H1 (cell line): ENCODE measurements at places on chromosomes 2 and 18.

GRCh38 chr2:72150157-72150860 is 2.6 kb upstream of the CYP26B1 start:
- no peaks in the 10 kb centered on the region for H3K36me3 ChIP-seq
- peak overlapping the region; percentile 49 for H3K4me3 ChIP-seq
- no peak overlapping the region for H3K27ac ChIP-seq
- H3K27me3 ChIP-seq, result peaks cover 62% of the 10 kb centered on the region
- H3K4me1 ChIP-seq, result peaks cover 7% of the 10 kb centered on the region
- DNase-seq, result peak; percentile 95

DNA sequence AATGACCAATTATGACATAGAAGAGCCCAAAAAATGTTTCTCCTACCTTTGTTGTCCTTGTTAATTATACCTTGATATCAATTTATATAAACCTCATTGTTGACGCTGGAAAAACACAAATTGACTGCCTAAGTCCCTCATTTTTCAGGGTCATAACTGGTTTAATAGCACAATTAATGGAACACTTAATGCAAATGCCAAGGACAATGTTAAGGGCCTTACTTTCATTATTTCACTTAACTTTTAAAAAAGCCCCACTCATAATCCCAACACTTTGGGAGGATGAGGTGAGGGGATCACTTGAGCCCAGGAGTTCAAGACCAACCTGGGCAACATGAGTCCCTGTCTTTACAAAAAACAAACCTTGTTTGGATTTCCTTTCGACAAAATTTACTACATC is 3.5 kb upstream of the STPG4 start:
- H3K4me3 ChIP-seq, result no peak overlapping the region
- H3K27ac ChIP-seq, result no peak overlapping the region
- no peaks in the 10 kb centered on the region for H3K27me3 ChIP-seq
- H3K36me3 ChIP-seq, result peaks cover 48% of the 10 kb centered on the region

DNA sequence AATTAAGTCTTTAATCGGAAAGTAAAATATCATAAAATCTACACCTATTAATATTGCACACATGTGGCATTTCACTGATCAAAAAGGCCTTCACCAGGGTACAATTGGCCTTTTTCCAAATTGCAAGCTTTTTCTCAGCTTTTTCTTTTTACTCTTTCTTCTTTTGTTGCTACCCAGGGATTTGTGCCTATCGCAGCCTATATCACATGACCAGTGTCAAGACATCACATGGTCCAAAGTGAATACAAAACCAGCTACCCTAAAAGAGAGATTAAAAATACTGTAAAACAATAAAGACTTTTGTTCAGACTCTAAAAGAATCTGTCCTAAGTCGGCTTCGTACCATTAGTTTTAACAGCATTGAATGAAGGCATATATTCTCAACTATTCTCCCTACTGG is 15.0 kb upstream of the OTX1 start:
- H3K4me1 ChIP-seq, result no peaks in the 10 kb centered on the region
- H3K36me3 ChIP-seq, result no peaks in the 10 kb centered on the region
- no peak overlapping the region for H3K4me3 ChIP-seq
- no peak overlapping the region for H3K27ac ChIP-seq
- no peaks in the 10 kb centered on the region for H3K27me3 ChIP-seq
- DNase-seq, result no peak

GRCh38 chr2:39246382-39246980 is 2.7 kb upstream of the CDKL4 start:
- no peaks in the 10 kb centered on the region for H3K27me3 ChIP-seq
- H3K4me1 ChIP-seq, result no peaks in the 10 kb centered on the region
- H3K4me3 ChIP-seq, result no peak overlapping the region
- no peak for DNase-seq

DNA sequence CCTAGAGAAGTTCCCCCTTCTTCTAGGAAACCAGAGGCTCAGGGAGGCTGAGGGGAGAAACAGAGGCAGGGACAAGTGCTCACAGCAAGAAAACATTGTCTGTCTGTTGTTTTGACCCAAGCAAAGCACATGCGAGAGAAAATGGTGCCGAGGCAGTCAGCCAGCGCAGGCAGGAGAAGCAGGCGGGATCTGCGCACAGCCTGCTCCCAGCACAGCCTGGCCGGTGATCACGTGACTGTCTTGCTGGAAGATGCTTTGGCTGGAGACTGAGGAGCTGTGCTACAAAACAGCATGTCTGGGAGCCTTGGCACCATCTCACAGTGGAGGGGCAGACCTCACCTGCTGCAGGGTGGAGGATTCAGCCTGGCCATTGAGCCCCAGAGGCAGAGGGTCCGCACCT is 93.7 kb upstream of the MYCN start:
- H3K27ac ChIP-seq, result no peak overlapping the region

- DNase-seq, result no peak
- no peak overlapping the region for H3K27ac ChIP-seq
- H3K4me1 ChIP-seq, result peaks cover 24% of the 10 kb centered on the region
- H3K27me3 ChIP-seq, result no peaks in the 10 kb centered on the region
- no peaks in the 10 kb centered on the region for H3K36me3 ChIP-seq
Observed at GRCh38 chr2:101762451-101763171, 65.1 kb downstream of the MAP4K4 start.

DNA sequence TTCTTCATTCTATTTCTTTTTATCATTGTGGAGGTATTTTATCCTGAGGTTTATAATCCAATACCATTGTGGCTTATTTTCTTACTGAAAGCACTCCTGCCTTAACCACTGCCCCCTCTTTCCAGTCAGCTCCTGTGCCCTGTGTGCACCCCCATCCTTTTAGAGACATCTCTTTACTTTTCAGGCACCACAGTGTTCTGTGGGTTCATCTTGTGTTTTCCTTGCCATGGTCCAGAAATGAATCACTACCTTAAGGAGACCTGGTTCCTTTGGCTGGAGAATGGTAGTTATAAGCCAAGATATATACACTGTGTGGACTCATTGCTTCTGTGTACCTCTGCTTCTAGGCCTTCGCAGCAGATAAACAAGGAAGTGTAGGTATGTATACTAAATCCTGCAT is 278.3 kb downstream of the PTGR3 start:
- DNase-seq, result no peak
- H3K27ac ChIP-seq, result no peak overlapping the region
- no peaks in the 10 kb centered on the region for H3K36me3 ChIP-seq
- no peaks in the 10 kb centered on the region for H3K27me3 ChIP-seq
- no peak overlapping the region for H3K4me3 ChIP-seq

DNA sequence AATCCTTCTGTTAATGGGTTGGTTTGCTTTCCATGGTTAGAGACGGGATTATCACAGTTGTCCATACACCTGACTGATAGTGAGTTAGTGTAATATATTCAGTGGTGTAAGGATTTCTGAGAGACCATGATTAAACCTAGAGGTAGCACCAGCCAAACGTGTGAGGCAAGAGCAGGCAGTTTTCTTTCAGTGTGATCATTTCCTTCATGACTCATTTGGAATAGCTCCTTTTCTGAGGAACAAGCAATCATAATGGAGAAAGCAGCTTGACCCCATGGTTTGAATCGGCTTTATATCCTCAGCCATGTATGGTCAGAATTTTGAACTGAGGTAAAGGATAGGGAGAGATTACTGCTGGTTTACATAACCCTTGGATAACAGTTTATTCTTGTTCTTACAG is 2.9 kb downstream of the MXD1 start:
- no peaks in the 10 kb centered on the region for H3K36me3 ChIP-seq
- no peaks in the 10 kb centered on the region for H3K27me3 ChIP-seq
- H3K4me1 ChIP-seq, result no peaks in the 10 kb centered on the region
- no peak overlapping the region for H3K27ac ChIP-seq
- H3K4me3 ChIP-seq, result no peak overlapping the region
- no peak for DNase-seq

GRCh38 chr18:76684265-76684664 is 138.1 kb upstream of the ZNF236 start:
- H3K27ac ChIP-seq, result no peak overlapping the region
- no peak overlapping the region for H3K4me3 ChIP-seq
- DNase-seq, result no peak
- no peaks in the 10 kb centered on the region for H3K27me3 ChIP-seq
- peaks cover 11% of the 10 kb centered on the region for H3K4me1 ChIP-seq
- no peaks in the 10 kb centered on the region for H3K36me3 ChIP-seq

DNA sequence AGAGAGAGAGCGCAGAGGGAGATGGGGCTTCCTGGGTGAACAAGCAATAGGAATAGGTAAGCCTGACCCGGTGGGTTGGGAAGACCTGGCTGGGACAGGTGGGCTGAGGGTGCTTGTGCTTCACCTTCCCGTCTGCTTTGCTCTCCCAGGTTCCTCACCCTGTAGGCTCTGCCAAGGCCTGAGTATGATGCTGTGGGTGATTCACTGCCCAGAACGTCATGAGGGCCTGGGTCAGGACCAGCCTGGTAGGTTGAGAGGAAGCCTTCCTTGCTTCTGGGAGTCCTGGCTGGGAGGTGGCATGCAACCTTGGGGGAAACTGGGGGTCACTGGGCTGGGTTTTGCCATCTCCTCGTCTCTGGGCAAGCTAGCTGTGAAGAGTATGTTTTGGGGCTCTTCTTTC is 220.2 kb upstream of the APCDD1 start:
- no peak overlapping the region for H3K4me3 ChIP-seq
- H3K27ac ChIP-seq, result no peak overlapping the region
- no peak for DNase-seq
- H3K4me1 ChIP-seq, result no peaks in the 10 kb centered on the region; the same call in 1 of the 2 replicates

DNA sequence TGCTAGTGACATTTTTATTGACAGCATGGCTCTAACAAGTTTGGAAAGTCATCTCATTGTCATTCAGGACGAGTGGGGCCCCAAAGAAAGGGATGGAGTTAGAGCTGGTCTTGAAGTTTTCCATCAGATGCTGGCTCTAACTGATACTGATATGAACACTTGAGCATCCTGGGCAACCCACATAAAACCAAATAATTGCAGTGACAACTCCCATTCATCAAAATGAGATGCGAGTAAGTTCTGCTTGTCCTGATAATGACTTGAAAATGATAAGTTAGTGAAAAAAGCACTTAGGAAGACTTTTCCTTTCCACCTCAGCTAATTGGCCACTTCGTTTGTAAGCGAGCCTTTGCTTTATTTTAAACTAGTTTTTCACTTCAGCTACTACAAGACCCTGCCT is 147.6 kb downstream of the SP3 start:
- DNase-seq, result no peak
- H3K27ac ChIP-seq, result no peak overlapping the region
- no peaks in the 10 kb centered on the region for H3K27me3 ChIP-seq
- H3K36me3 ChIP-seq, result no peaks in the 10 kb centered on the region
- no peaks in the 10 kb centered on the region for H3K4me1 ChIP-seq

DNA sequence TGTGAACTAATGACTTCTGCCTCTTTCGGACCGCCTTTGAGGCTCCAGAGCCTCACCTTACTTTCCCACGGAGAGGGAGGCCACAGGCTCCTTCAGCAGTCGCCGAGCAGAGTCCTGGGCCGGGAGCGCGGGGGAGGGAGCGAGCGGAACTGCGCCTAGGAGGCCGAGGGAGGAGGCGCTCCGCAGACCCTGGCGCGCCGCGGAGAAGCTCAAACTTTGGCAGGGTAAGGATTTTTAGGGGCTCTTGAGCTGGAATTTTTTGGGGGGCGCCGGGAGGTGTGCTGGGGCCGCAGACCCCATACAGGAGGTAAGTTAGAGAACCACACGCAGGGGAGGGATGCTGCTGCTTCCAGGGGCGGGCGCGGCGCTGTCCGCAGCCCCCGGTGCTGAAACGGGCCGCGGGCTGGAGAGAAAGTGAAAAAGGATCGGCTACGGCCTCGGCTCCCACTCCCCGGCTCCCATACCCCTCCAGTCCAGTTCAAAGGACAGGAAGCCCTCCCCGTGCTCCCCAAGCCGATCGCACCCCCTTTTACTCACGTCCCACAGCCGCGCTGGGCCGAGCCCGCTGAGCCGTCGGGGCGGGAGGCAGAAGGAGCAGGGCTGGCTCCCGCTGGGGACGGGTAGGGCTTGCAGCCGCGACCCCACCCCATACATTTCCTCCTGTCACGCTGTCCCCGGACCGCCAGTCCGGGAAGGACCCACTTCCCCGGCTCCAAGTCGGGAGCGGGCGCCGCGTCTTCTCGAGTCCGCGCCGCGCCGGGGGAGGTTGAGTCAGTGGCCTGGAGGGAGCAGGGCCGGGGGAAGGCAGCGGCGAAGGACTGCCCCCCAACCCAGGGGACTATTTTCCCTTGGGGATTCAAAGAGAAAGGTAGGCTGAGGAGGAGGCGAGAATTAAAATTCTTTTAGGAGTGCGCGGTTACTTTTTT is at the start of gene CNGA3:
Gene CNGA3, plus strand, starts transcription at position 146 of the 926 bp plus-strand sequence. CDS start 23,520 bp downstream, outside the sequence.
- H3K4me3 ChIP-seq, result peak within 1 kb of the TSS; percentile 32; the same call in 1 of the 2 replicates
- peak; percentile 85 for DNase-seq
- no peak within 1 kb of the TSS for H3K27ac ChIP-seq

GRCh38 chr2:151908204-151908882 is 80.1 kb upstream of the ARL5A start:
- no peaks in the 10 kb centered on the region; the same call in 1 of the 2 replicates for H3K4me1 ChIP-seq
- H3K4me3 ChIP-seq, result no peak overlapping the region
- no peak for DNase-seq
- no peaks in the 10 kb centered on the region for H3K27me3 ChIP-seq

- H3K27me3 ChIP-seq, result no peaks in the 10 kb centered on the region
- H3K36me3 ChIP-seq, result peaks cover 4% of the 10 kb centered on the region; the same call in 1 of the 2 replicates
- H3K4me1 ChIP-seq, result peaks cover 11% of the 10 kb centered on the region
- H3K4me3 ChIP-seq, result no peak overlapping the region
Observed at GRCh38 chr2:20352581-20353216, 2.1 kb upstream of the PUM2 start.

DNA sequence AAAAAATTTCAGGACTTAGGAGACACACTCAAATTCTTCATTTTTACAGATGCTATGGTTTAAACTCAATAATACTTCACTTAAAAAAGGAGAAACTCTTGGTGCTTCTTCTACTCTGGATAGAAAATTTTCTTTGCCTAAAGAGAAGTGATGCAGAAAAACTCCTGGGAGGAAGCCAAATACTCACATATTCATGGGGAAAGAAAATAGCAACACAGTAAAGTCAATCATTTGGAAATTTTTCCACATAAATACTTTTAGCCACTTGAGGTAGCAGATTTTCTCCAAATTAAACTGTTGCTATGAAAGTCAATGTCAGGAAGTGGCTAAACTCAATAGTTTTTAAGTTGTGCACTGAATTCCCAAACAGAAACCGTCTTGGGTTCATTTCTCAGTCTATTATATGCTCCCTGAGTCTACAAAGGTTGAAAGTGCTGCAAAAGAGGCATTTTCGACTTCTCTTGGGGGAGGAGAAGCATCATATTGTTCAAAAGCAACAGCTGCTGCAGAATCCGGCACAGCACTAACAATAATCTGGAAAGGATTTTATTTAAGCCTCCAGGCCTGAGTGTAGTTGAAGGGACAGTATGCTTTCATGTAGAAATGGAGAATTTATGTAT is 81.1 kb downstream of the UPP2 start:
- DNase-seq, result no peak
- H3K4me1 ChIP-seq, result peaks cover 8% of the 10 kb centered on the region
- H3K36me3 ChIP-seq, result no peaks in the 10 kb centered on the region
- H3K27ac ChIP-seq, result no peak overlapping the region

- H3K27me3 ChIP-seq, result no peaks in the 10 kb centered on the region
- H3K4me1 ChIP-seq, result no peaks in the 10 kb centered on the region
- DNase-seq, result no peak
- H3K27ac ChIP-seq, result no peak overlapping the region
- no peak overlapping the region for H3K4me3 ChIP-seq
- no peaks in the 10 kb centered on the region for H3K36me3 ChIP-seq
Observed at GRCh38 chr18:50099725-50100407, 95.1 kb downstream of the MYO5B start.

GRCh38 chr2:2667690-2668089 is 336.6 kb upstream of the MYT1L start:
- peaks cover 2% of the 10 kb centered on the region; the same call in 1 of the 2 replicates for H3K4me1 ChIP-seq
- no peaks in the 10 kb centered on the region for H3K36me3 ChIP-seq
- H3K27me3 ChIP-seq, result no peaks in the 10 kb centered on the region

- H3K36me3 ChIP-seq, result no peaks in the 10 kb centered on the region
- H3K4me3 ChIP-seq, result no peak overlapping the region
- H3K27me3 ChIP-seq, result no peaks in the 10 kb centered on the region
- no peak overlapping the region for H3K27ac ChIP-seq
- no peak for DNase-seq
Observed at GRCh38 chr18:5865521-5865920, 29.8 kb downstream of the TMEM200C start.
